ENCODE measurements at places on chromosomes 7 and 10.

DNA sequence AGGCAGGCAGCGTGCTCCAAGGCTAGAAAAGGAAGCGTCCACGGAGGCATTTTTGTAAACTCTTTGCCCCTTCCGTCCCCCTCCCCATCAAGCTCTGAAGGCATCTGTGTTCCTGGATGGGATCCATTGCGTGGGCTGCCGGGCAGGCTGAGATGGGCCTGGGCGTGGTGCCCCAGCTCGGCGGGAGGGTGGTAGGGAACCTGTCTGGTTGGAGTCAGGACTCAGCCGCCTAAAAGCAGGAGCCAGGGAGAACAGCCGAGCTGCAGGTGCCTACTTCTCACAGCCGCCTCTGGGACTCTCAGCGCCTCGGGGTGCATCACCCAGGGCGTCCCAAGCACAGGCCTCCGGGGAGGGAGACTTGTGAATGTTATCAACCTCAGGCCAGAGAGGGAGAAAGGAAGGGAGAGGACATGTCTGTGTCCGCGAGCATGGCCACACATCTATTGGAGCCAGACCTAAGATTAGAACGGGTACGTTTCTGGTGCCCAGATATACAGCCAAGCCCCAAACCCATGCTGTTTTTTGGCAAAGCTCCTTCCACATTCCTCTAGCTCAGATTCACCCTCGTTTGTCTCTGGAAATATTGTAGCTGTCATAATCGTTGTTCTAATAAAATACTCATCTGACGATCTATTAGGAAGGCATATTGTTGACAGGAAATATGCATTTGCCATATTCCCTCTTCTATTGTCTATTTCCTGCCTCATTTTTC lies 48.6 kb upstream of the CTBP2 start:
- DNase-seq: no peak

DNA sequence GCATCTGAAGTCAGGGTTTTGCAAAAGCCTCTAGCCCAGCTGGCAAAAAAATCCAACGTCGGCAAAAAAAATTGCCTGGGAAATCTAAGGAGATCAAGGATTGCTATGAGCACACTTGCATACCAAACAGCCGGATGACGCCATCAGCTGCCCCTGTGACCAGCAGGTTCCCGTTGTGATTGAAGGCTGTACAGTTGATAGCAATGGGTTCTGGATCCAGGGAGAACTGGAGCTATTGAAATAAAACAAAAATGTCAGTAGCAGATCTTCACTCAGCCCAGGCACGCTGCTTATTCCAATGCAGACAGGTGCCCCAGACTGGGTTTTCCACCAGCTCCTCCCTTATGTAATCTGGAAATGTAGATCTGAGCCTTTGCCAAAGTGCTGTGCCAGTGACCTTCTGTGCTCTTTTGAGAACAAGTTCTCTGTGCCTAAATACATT lies 18.7 kb upstream of the CYREN start:
- no peak for DNase-seq

GRCh38 chr10:26696786-26697162 lies 727 bp upstream of the PDSS1 start:
- no peak for DNase-seq

DNA sequence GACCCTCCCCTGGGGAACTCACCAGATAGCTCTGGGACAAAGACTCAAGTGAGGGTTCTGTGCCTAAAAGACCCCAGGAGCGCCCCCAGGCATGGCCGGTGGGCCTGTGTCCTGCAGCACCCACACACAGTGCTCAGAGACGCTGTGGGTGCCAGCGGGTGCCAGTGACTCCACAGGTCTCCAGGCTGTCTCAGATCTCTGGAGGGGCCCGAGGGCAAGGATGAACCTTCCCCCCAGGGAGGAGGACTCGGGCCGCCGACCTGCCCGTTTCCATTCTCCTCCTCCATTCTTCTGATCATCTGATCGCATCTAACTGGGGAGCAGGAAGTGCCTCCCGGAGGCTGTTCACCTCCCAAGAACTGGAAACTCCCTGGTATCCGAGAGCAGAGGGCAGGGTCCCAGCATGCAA lies 980 bp downstream of the ADAM8 start:
- DNase-seq: no peak

- DNase-seq: no peak
Observed at GRCh38 chr10:99678921-99679320, 19.6 kb downstream of the ENTPD7 start.

GRCh38 chr10:115975506-115975905 lies 297.5 kb downstream of the GFRA1 start:
- DNase-seq: no peak

- no peak for DNase-seq
Observed at GRCh38 chr10:5555881-5556280, 31.1 kb downstream of the CALML3 start.

DNA sequence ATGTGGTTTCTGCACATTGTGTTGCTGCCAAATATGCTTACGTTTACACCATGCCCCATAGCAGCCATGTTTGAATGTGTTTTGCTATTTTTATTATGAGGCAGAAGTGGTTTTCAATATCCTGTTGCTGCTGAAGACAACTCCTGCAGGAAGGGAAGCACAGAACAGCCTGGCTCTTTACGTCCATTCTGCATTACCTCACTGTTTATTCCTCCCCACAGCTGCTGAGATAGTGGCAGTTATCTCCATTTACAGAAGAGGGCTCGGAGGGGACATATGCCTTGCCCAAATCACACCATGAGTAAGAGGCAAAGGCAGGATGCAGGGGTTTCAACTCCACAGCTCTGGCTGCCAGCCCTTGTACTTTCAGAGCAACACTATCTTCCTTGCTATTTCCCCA lies 35.3 kb downstream of the PLPP4 start:
- DNase-seq: no peak

GRCh38 chr10:88505680-88506215 lies 77.4 kb downstream of the RNLS start:
- no peak for DNase-seq

- no peak for DNase-seq
Observed at GRCh38 chr10:128063736-128064107, 62.5 kb downstream of the MKI67 start.

DNA sequence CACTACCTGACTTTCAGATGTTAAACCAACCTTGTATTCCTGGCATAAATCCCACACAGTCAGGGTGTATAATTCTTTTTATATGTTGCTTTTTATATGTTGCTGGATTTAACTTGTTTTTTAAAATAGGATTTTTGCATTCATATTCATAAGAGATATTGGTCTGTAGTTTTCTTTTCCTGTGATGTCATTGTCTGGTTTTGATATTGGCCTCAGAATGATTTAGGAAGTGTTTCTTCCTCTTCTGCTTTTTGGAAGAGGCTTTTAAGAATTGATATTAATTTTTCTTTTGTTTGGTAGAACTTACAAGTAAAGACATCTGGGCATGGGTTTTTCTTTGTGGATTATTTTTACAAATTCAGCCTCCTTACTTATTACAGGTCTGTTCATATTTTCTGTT lies 93.1 kb downstream of the CARD11 start:
- no peak for DNase-seq

DNA sequence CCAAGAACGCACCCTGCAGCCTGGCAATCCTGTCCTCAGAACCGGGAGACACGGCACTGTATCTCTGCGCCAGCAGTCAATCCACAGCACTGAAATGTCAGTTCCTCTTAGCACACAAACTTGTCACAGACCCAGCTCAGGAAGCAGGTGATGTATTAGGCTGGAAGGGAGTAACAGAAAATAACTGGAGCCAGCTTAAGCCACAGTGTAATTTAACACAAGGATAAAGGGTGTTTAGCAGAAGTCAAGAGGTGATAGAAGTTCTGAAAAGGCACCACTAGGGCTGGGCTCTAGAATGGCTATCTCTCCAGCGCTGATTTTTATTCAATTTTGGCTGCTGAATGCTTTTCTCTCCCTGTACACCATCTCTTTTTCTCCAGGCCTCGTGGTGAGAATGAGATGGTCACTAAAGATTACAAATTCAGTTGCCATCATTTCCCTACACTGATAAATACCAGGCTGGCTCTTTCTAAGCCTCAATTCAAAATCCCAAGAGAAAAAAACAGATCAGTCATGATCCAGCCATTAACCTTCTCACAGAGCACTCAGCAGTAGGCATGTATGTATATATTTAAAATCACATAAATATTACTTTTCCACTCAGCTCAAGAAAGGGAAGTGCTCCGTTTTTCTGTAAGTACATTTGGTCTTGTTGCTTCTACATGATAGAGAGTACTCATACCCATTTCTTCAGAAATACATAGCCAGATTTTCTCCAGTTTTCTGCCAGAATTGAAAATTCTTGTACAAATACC lies 102.7 kb upstream of the PRSS1 start:
- no peak for DNase-seq

GRCh38 chr10:10911035-10911434 lies 106.6 kb upstream of the CELF2 start:
- DNase-seq: no peak

DNA sequence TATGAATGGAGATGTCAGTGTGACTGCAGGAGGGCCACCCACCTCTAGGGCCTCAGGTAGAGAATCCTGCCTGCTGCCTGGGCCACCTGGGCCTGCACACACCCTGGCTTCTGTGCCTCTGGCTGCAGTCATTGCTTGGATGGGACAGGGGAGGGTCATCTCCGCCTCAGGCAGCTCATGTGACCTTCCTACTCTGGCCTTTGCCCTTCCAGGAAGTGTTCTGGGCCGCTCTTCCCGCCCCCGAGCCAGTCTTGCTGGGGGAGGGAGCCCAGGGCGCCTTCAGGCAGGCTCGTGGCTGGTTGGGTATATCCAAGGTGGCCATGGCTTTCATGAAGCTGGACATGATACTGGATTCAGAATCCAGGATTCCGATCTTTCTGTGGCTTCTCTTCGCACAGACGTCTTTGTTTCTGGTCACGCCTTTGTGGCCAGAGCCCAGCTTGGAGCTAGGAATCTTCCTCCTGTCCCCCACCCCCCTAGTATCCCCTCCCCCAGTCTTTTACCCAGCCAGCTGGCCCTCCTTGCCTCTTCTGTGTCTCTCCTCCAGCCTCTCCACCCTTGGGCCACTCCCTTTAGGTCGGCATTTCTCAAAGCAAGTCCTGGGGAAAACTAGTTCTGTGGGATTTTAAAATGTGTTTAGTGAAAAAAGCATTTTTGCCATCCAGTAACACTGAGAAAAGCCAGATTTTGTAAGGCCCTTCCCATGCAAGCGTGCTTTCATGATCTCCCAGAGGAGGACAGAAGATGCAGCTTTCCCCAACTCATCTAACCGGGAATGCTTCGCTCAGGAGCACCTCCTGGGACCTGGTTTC lies 119.6 kb downstream of the ZMIZ1 start:
- DNase-seq: no peak

- DNase-seq: no peak
Observed at GRCh38 chr10:132104062-132104461, 38.3 kb downstream of the JAKMIP3 start.

GRCh38 chr10:133027482-133027881 lies 60.2 kb upstream of the ADGRA1 start:
- no peak for DNase-seq

- no peak for DNase-seq
Observed at GRCh38 chr7:47839381-47839780, 108.9 kb downstream of the PKD1L1 start.

GRCh38 chr10:28177944-28178637 lies 124.8 kb downstream of the MPP7 start:
- no peak for DNase-seq

- DNase-seq: no peak
Observed at GRCh38 chr7:132877573-132877972, 204.3 kb downstream of the CHCHD3 start.

GRCh38 chr10:33483816-33484190 lies 149.3 kb upstream of the NRP1 start:
- no peak for DNase-seq

- DNase-seq: peak; percentile 26
Observed at GRCh38 chr7:141012044-141012685, 2.6 kb downstream of the MRPS33 start.

GRCh38 chr7:120792091-120792860 lies 65.7 kb downstream of the TSPAN12 start:
- DNase-seq: peak; percentile 27

DNA sequence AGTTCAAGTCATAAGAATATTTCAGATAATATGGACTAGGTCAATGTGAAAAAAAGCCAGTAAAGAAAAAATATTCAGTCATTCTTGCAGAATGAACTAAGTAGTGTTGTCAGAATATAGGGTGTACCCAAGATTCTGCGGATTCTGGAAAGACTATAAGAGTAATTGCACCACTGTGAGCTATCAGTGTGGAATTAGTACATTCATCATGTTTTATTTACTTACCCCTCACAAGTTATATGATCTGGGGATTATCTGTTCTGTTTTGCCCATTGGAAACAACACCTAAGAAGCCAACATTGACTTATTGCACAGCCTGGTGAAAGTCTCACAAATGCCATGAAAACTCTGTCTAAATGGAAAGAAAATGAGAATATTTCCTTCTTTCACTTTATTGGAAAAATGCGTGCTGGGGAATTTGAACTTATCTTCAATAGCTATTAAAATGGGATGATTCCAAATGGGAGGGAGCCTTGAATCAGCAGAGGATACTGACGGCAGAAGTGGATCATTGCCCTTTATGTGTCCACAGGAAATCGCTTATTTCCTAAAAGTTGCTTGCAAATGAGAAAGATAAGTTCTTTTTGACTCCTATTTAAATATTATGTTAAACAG lies 563.3 kb upstream of the POM121L12 start:
- no peak for DNase-seq

DNA sequence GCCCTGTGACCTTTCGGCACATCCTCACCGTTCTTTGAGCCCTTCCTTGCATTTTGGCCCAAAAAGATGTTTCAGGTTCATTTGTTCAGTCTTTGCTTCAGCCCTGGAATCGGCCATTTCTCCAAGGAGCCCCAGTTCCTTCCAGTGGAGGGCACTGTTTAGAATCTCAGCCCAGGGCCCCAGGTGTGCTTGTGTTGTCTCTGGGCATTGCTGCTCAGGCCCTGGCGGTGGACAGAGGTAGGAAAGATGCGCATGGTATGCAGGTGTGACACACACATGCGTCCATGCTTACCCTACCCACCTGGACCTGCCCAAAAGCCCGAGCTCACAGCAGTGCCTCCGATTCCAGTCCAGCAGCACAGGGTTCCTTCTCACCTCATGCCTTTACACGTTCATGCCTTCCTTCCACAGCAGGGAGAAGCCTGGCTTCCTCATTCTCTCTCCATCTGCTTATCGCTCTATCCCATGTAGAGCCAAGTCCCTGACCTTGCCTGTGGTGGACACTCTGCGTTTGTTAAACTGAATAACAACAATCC lies 70.6 kb downstream of the LHPP start:
- DNase-seq: no peak

DNA sequence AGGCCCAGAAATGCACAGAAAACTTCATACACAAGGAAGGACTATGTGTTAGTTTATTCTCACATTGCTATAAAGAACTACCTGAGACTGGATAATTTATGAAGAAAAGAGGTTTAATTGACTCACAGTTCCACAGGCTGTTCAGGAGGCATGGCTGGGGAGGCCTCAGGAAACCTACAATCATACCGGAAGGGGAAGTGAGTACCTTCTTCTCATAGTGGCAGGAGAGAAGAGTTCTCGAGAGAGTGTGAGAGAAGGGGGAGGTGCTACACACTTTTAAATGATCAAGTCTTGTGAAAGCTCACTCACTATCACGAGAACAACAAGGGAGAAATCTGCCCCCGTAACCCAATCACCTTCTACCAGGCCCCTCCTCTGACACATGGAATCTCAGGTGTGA lies 16.8 kb upstream of the RAMP3 start:
- DNase-seq: no peak

- DNase-seq: no peak
Observed at GRCh38 chr10:132136097-132136521, 50.6 kb upstream of the DPYSL4 start.

GRCh38 chr7:113289140-113289740 lies 170.9 kb upstream of the SMIM30 start:
- DNase-seq: peak; percentile 17

Data from GM04504 (cell line).